ENCODE measurements at places on chromosomes 1 and 21.

DNA sequence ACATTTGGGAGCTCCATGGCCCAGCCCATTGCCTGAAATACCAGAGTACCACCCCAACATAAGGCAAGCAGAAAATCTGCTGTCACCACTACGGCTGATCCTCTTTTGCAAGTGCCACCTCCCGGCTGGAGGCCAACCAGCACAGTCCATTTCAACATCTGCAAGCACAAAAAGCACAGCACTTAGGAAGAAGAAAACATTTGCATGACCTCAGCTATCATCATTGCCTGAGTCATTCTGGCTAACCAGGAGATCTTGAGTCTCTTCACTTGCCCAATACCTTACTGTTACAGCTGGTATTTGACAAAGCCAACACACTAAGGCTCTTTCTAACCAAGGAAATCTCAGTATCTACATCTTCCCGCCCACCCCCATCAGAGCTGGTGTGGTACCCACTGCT is 55.9 kb downstream of the NEK7 start:
- DNase-seq = no peak

DNA sequence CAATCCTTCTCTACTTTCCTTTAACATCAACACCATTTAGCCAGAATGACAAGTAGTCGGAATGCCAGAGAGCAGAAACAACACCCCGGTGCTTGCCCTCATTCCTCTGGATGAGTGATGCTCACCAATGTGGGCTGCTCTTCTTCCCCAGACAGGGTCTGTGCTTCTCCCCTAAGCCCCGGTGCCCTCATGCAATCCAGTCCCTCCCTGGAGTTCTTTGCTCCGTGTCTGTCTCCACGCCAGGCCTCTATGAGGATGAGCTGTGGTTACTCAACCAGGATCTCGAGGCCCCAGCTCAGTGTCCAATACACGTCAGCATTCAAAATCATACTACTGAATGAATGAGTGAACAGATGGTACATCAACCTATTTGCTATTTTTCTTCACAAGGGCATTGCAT is 29.7 kb upstream of the PDE9A start:
- DNase-seq = no peak

DNA sequence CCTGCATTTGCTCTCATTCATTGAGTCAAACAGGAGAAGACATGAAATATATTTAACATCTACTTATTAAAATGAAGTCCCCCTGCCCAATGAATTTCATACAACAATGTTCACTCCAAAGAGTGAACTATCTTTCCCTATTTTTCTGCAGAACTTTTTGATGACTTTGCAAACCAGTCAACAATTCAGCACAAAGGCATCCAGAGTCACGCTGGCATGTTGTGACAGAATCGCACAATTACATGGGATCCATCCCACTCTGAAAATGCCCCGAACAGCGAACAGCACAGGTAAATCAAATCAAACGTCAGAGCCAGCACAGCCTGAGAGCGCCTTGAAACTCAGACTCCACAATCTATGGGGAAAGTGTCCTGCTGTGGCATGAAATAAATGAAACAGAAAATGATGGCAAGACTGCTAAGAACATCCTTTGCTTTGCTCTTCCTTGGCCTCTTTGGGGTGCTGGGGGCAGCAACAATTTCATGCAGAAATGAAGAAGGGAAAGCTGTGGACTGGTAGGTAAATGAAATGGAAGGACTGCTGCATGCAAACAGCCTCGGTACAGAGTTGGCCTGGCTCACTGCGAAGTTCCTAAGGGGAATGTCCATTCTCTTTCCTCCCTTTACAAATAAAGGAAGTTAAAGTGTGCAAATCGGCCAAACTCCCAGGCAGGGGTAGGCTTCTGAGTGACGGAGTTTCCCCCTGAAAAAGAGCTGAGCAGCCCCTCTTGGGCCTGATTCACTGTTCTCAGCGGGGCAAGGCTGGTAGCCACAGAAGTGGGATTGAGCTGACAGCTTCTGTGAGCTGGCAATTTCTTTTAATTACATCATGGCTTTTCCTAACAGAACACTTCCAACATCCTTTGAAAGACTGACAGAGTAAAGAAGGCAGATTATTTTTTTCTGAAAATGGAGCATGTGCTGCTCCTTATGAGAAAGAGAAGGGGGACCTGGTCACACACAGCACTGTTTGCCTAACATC is at the start of gene DNASE2B:
Gene DNASE2B, plus strand, starts transcription at position 310 of the 981 bp plus-strand sequence. Its CDS starts 81 bp downstream, at position 391.
- no peak for DNase-seq

DNA sequence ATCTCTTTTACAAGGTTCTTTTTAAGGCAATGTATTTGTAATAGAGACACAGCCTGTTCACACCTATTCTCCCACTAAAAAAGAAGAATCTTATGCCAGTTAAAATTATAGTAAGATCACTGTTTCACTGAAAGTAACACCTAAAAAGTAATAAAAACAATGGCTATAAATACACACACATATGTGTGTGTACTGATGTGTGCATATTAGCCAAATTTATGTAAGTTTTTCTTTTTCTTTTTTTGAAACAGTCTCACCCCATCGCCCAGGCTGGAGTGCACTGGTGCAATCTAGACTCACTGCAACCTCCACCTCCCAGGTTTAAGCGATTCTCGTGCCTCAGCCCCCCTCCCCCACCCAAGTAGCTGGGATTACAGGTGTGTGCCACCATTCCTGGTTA is 56.8 kb upstream of the SLC30A10 start:
- no peak for DNase-seq

DNA sequence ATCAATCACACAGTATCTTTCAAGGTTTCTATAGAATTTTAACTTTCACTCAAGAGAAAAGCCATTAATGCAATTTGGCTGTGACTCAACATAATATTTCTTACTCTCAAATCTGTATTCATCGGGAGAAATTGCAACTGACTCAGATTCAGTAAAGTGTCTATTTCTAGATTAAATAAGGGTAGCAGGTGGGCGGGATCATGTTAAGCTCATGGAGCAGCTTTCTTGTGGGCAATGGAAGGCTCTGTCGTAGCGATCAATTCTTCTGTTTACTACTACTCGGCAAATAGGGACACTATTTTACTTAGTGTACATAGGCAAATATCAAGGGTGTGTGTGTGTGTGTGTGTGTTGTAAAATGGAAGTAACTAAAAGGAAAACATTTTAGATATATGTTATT is 423.6 kb upstream of the NEGR1 start:
- DNase-seq = no peak

GRCh38 chr1:91752324-91752723 is 133.6 kb downstream of the TGFBR3 start:
- DNase-seq = no peak

DNA sequence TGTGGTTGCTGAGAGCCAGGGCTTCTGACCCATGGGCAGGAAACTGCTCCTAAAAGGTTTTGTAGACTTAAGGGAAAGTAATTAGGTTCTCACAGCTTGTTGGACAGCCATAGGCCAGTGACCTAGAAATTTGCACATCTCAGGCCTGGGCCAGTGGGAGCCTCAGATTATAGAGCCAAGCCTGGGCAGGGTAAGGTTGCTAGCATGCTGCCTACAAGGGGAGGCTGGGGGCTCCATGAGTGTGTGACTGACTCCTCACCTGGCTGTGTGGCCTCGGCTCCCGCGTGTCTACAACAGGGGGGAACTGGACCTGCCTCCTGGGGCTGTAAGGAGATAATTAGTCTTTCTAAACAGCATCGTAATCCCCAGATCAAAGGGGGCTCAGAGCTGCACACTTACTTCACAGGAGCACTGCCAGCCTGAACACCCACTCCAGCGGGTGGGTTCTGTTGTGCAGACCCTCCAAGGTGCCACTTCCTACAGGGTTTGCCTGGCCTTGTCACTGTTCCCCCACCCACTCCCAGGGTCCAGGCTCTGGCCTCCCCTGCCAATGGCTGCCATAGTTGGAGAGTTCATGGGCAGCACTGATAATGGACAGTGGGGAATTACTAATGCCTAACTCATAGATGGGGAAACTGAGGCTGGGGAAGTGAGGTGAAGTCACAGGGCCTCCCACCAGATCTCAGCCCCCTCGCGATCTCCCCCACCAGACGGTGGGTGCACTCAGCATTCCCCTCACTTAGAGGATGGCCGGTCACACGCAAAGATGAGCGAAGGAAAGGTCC is 230.4 kb upstream of the TMEM51 start:
- no peak for DNase-seq

DNA sequence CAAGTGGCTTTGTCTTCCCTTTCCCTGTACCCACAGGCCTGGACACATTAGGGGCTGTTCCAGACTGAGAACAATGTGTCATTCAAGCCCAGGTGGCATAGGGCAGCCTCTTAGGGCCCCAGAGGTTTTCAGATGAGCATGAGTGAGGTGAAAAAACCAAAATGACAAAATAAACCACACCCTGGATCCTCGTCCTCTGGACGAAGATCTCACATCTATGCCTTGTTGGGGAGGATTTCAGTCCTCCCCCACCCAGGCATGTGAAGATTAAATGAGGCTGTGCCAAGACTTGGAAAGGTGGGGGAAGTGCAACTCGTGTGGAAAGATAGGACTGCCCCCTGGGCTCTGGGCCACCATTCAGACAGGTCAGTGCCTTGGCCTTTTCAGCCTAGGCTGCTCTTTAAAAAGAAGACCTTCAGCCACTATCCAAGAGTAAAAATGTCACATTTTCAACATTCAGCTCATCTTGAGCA is 32.8 kb upstream of the IL19 start:
- DNase-seq = no peak

- DNase-seq = no peak
These were observed 142.0 kb upstream of the KCTD3 start for GRCh38 chr1:215425138-215425537.

- DNase-seq = no peak
These were observed 613.0 kb downstream of the NPHP4 start for GRCh38 chr1:5379176-5379759.

GRCh38 chr1:183022202-183023145 is 746 bp upstream of the LAMC1 start:
- DNase-seq = peak; percentile 56

DNA sequence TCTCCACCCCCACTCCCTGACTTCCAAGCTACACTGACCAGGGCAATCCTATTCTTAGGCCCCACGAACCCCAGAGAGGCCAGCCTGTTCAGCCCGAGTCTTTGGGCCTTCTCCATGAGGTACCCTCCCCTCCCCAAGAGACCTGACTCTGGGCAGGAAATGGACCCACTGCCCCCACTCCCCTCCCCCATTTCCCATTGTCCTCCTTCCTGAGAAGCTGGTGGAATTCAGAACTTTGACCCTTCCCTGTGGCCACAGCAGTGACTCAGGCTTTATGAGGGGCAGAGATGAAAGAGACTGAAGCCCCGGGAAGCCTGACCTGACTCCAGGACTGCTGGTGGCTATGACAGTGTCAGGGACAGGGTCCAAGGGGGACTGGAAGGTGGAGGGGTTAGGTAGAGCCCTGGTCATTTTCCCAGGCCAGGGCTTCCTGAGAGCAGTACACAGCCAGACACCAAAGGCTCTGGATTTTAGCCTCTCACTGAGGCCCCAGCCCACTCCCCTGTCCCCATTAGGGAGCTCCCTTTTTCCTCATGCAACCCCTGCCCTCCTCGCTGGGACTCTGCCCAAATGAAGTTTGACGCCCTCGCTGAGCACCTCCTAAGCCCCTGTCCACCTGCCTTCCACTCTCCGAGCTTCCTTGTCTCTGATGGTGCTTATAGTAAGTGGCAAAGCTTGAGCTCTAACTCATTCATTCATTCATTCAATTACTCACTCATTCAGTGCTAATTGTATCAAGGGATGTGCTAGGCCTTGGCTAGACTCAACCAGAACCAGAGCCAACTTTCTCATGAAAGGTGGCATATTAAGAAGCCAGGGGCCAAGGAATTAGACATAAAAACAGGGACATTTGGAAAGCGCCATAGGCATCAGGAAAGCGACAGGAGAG is 3.0 kb downstream of the CRYBG2 start:
- no peak for DNase-seq

- no peak for DNase-seq
These were observed 163.8 kb downstream of the FAF1 start for GRCh38 chr1:50796272-50796671.

DNA sequence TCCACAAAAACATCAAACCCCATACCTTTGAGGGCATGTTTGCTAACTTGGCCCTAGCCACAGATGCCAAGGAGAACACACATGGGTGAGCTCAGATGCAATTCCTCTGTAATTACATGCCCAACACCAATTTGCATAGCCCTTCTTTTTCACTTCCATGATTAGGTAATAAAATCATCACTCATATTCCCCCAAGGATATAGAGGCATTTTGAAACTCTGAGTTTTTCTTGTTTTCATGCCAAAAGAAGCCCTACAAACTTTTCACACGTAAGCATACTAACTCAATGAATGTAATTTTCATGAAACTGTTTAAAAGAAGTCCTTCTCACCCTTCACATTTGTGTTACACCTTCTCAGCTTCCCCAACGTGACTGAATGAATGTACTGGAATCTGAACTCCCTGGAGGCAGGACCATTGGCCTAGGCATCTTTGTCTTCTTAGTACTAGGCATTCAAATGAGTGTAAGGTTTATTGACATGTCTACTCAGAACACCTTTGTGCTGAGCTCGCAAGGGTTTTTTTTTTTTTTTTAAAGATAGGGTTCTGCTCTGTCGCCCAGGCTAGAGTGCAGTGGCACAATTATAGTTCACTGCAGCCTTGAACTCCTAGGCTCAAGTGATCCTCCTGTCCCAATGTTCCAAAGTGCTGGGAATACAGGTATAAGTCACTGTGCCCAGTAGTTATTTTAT is 31.0 kb downstream of the FBXO42 start:
- no peak for DNase-seq

DNA sequence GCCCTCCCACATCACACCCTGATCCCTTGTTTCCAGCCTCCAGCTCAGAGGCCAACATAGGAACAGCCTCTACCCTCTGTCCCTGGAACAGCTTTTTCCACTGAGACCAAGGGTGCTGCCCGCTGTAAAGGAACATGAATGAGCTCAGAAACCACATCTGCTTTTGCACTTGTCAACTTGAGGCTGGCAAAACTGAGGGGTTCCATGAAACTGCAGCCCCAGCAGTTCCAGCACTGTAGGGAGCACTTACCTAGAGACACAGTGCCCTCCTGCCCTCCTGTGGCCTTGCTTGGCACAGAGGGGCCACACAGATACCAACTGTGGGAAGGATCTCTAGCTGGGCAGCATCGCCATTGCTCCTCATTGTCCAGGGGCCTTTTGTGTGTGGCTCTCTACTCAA is 51.7 kb downstream of the ITPKB start:
- DNase-seq = peak; percentile 65

DNA sequence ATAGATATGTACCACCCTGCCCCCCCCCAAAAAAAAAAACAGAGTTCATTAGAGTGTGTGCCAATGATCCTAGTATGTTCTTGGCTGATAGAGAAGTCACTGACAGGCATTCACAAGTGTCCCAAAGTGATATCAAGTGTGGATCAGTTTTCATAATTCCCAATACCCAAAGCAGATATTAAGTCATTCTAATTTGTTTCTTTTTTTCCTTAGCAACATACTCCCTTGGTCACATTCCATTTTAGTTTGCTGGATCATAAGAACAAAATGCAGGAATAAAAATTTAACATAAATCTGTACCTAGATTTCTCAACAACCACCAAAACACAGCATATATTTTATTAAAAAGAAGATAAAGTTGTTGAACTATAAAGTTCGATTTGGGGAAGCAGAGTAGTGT is 129.8 kb upstream of the PALMD start:
- no peak for DNase-seq

GRCh38 chr1:183598386-183598785 is 8.1 kb upstream of the NCF2 start:
- DNase-seq = no peak

GRCh38 chr1:223106856-223107255 is 36.2 kb downstream of the TLR5 start:
- DNase-seq = no peak

GRCh38 chr1:64686828-64687724 is 57.8 kb upstream of the RAVER2 start:
- no peak for DNase-seq

- DNase-seq = no peak
These were observed 15.2 kb downstream of the RGS4 start for GRCh38 chr1:163084330-163084729.

GRCh38 chr1:25879675-25880074 is 4.2 kb upstream of the PAQR7 start:
- no peak for DNase-seq
